ENCODE measurements at places on chromosomes 1 and 21.

DNA sequence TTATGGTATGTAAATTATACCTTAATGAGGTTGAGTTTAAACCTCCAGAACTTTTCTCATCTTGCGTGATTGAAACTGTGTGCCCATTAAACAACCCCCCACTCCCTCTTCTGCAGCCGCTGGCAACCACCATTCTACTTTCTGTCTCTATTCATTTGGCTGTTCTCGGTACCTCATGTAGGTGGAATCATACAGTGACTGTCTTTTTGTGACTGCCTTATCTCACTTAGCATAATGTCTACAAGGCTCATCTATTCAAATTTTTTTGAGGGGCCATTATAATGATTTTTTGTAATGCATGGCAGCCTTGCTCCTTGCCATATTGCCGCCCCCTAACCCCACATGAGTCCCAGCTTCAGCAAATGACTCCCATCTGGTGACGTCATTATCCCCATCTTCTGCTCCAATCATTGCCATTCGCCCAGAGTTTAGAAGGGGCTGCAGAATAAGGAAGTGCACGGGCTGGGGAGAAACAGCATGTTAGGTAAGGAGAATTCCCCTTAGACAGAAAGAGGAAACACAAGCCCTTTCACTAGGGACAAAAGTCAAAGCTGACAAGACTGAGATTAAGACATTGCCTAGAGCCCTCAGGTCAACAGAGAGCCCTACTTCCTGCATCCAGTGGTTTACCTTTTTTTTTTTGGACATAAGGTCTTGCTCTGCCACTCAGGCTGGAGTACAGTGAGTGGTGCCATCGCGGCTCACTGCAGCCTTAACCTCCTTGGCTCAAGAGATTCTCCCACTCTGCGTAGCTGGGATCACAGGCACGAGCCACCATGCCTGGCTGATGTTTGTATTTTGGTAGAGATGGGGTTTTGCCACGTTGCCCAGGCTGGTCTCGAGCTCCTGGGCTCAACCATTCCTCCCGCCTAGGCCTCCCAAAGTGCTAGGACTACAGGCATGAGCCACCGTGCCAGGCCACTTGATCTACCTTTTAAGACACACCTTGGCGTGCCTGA lies 78.4 kb upstream of the ERRFI1 start:
- DNase-seq = no peak

DNA sequence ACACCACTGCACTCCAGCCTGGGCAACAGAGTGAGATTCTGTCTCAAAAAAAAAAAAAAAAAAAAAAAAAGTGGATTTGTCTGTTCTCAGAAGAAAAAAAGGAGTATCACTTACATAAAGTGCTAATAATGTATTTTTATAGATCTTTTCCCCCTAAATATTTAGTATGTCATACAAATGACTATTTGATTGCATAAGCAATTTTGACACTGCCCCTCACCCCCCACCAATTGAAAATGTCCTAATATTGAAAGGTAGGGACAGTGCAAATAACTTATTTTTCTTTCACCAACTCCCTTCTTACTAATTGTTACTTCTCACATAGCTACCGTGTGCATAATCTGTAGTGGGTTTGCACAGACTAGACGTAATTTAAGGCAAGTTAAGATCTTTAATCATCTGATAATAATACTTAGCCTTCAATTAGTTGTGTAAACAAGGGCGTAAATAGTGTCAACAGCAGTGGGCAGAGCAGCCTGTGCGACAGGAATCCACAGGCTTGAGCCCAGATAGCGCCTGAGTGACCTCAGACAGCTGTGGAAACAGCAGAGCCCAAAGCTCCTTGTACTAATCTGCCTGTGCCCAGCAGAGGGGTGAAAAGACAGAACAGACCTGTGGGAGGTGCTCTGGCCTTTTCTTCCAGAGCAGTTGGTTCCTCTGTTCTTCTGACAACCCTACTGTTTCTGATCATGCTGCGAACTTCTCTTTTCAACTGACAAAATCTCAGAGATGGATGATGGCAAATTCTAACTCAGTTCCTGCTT lies 4.5 kb upstream of the IER5 start:
- DNase-seq = no peak

GRCh38 chr21:46421191-46421750 lies 37.4 kb upstream of the DIP2A start:
- DNase-seq = no peak

DNA sequence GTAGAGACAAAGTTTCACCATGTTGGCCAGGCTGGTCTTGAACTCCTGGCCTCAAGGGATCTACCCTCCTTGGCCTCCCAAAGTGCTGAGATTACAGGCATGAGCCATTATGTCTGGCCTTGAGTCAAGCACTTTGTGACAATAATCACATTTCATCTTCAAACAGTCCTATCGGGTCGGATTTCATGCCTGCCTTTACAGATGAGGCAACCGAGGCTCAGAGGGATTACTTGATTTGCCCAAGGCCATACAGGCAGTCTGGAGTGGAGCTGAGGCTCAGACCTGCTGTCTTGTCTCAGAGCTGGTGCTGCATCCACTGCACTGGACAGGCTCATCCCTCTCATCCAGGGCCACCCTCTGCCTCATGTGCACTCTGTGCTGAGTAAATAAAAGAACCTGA lies 26.6 kb downstream of the FAM151A start:
- DNase-seq = no peak

DNA sequence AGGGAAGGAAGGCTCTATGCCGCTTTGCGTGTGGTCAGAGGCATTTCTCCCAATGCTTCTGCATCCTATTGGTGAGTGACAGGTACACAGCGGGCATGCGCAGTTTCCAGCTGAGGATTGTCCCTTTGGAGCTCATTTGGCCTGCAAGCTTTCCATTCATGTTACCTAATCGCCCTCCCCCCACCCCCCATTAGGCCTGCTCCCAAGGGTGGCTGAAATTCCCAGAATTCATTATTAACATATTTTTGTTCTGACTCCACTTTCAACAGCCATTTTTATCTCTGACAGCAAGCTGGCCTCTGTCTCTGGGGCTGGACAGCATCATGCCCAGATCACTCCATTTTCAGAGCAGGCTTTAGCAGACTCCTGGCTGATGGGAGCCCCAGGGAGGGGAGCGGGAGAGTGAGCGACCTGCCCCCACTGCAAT lies 25.6 kb downstream of the MIS18A start:
- no peak for DNase-seq

- DNase-seq = peak; percentile 59
These were observed 296 bp upstream of the RNPEP start for GRCh38 chr1:201982082-201982622.

DNA sequence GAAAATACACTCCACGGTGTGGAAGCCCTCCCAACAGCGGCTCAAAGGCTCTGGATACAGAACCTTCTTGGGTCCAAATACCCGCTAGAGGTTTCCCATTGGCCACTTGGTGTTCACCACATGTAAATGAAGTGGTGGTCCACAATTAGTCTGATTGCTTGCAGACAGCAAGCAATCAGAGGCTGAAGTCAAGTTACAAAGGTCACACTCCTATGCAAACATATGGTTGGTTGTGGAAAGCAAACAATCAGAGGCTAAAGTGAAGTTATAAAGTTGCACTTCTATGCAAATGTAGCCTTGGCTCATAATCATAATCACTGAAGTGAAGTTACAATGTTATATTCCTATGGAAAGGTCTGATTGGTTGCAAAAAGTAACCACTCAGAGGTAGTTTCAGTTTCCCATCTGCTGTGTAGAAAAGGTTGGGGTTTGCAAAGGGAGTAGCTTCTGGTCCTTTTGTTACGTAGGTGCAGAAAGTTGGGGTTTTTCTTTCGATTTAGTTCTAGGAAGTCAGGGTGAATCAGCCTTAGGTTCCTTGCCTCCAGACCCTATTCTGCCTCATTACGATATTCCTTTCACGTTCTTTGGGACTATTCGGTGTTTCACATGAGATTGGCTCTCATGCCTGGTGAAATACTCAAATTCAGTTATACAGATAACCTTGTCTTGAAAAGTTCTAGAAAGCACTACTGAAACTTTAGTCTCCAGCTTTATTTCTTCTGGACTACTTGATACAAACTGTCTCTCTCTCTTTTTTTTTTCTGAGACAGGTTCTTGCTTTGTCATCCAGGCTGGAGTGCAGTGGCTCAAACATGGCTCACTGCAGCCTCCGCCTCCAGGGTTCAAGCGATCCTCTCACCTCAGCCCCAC lies 36.7 kb upstream of the MTF2 start:
- no peak for DNase-seq

DNA sequence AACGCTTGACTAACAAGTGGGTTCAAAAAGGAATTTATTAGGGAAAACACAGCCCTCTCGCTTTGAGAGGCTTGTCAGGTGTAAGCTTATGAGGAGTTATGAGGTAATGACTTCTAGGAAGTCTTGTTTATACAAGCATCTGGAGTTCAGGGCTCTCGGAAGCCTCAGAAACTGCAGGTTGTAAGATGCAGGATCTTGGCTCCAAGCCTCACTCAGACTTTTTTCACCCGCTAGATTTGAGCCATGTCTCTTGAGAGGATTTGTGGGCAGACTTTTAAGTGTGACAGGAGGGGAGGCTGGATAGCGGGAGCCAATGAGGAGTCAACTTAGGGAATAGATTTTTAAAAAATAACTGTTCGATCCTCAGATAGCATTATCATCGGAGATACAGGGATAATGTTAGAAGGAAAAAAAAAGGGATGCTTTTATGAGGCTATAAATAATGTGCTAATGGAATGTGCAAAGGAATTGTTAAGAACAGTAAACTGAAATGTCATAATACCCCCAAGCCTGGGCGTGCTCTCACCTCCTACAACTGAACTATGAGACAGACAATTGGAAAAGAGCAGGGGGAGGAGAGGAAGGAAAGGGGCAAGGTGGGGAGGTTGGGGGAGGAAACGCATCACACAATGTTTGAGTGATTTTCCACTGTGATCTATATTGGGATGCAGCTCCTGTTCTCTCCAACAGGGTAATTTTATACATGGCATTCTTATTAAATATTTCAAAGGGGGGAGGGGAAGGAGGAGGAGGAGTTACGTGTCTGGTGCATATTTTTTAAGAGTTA lies 107.4 kb upstream of the ESRRG start:
- no peak for DNase-seq

DNA sequence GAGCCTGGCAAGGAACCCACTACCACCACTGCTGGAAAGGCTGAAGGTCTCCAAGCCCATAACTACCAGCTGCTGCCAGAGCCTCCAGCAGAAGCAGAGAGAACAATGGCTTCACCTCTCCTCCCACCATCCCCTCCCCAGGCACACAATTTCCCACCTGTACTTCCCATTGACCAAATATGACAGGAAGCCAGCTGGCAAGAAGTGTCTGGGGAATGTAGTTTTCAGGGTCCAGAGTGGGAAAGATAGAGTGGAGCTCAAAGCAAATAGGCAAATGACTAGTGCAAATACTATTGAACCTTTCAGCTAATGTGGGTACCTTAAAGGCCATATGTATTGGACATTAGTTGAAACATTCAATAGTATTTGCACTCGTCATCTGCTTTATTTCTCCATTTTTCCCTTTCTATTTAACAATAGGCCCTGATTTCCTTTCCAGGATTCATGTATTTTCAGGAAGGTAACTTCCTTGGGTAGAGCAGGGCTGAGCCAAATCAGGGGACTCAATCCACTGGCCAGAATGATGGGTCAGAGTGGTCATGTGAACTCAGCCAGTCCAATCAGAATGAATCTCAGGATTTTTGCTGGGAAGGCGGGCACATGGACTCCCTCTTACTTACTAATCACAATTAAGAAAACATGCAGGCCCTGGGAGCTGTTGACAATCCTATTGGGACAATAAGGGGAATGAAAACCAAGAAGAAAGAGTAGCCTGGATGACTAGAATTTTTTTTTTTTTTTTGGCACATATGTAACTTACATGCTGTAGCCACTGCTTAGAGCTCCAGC lies 12.1 kb upstream of the NFYC start:
- DNase-seq = no peak

GRCh38 chr1:209662879-209663327 lies 10.7 kb upstream of the LAMB3 start:
- DNase-seq = no peak

- no peak for DNase-seq
These were observed 494.5 kb upstream of the LRRC7 start for GRCh38 chr1:69073176-69073575.

- DNase-seq = no peak
These were observed 40.6 kb downstream of the SRRM1 start for GRCh38 chr1:24683713-24684162.

DNA sequence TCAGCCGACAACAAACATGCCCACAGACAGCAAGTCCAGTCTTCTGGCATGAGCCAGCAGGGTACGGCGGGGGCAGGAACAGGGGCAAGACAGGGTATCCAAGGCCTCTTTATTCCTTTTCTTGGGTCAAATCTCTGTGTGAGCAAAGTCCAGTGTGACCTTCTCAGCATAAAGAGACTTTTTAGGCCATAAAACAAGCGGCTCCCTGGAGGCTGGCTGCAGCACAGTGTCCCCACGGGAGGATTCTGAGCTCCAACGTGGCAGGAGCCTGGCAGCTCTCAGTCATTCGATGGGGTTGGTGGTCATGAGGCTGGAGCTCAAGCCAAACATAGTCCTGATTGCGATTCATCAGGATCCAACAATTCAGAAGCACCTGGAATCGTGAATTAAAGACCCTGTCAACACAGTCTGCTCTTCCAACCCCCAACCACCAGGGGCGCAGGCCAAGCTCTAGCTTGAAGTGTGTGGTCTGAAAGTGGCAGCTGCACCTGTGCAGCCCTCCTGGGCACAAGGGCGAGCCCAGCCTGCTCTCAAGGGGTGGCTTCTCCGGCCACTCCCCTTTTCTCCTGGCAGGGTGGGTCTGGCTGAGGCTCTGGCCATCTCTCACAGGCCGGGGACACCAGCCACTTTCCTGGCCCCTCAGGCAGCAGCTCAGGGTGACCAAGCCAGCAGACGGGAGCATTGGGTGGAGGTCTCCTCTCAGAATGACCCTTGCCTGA lies 62.1 kb downstream of the SLC66A1 start:
- no peak for DNase-seq

DNA sequence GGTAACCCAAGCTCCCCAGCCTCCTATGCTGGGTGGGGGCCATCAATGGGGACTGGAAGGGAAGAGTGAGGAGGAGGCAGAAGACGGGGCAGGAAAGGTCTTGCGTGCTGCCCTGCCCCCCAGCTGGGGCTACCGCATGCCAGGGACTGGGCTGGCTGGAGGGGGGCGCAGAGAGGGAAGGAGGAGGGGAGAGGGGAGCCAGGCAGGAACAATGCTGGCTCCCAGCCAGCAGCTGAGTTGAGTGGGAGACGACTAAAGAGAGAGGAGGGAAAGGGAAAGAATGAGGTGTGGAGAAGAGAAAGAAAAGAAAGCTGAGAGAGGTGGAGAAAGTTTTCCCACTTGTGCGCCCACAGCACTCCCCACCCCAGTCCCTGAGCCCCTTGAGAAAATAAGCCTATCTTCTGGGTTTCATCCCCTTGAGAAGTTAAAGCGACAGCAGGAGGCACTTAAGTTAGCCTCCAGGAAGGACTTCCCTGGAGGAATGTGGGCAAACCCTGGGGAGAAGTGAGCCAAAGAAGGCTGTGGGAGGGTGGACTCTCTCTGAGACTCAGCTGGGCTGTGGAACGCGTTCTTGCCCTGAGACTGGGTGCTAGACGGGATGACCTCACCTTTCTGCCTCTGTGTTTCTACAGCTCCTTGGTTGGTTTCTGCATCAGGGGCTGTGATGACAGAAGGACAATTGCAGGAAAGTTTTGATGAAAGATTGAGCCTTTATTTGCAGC lies 12.9 kb upstream of the NES start:
- DNase-seq = no peak

GRCh38 chr21:39385299-39386145 lies 36.6 kb upstream of the HMGN1 start:
- DNase-seq = peak; percentile 25

- no peak for DNase-seq
These were observed 3.1 kb upstream of the CD1A start for GRCh38 chr1:158251163-158251562.

- DNase-seq = no peak
These were observed 248.1 kb upstream of the DEPDC1 start for GRCh38 chr1:68745011-68745410.

Data from activated CD8-positive, alpha-beta memory T cell treated with anti-CD3 and anti-CD28 coated beads for 48 hours (primary cell).